Renal cortex interstitium (tissue), 15 donors: ENCODE measurements at places on chromosomes 1 and 21. TPM values are rescaled to one million over a fixed set of nuclear protein-coding genes. Genes with fewer than 3 reads are reported as not detected.

PLEKHN1 gene
- polyA plus RNA-seq: 0.20 TPM

DNA sequence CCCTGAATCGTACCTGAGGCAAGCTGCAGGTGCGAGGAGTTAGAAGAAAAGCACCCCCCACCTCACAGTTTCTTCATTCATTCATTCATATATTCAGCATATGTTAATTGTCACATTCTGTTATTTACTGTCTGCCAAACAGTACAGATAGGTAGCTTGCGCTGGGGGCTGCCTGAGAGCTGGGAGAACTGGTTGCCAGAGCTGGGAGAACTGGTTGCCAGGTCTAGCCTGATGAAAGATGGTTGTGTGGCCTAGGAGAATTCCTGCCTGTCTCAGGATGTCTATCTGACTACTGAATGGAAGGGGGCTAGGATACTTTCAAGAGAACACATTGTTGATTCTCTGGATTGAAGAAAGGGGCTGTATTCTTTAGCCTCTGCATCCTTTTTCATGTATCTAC is 225.9 kb upstream of the POU3F1 start:
- DNase-seq: no peak

- DNase-seq: no peak
Measured at GRCh38 chr1:67754526-67754920, 69.5 kb downstream of the GADD45A start.

DNA sequence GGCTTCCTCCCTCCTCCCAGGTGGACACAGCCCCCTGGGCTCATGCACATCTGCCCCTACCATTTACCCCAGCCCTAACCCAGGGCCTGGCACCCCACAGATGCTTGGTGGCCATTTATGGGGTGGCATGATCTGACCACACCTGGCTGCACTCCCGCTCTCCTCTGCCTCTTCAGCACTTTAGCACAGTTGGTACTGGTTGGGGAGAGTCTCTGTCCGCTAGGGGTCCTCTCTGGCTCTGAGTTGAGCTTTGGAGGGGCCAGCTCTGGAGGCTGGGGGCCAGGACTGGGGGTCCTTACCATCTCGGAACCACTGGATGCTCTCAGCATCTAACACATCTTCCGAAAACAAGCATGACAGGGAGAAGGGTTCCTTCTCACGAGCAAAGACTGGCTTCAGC is 17.4 kb downstream of the MYOM3 start:
- no peak for DNase-seq

TNFSF4 gene
- polyA plus RNA-seq: 1.9 TPM

OR2L2 gene
- 0.14 TPM for polyA plus RNA-seq

DNA sequence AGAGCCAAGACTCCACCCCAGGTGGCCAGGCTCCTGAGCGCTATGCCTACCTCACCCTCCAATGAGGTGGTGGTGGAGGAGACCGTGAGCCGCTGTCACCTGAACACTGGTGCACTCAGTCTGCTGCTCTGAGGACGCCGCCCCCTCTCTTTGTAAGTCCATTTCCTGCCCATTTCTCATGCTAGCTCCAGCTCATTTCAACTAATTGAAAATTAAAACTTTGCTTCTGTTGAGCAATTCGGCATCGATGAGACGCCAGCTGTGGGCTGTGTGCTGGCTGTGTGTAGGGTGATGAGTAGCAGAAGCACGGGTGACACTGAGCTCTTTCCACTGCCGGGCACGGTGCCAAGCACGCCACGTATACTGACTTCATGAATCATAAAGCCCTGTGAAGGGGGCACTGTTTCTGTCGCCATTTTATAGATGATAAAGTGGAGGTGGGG is 11.2 kb downstream of the TNFRSF1B start:
- DNase-seq: no peak

DNA sequence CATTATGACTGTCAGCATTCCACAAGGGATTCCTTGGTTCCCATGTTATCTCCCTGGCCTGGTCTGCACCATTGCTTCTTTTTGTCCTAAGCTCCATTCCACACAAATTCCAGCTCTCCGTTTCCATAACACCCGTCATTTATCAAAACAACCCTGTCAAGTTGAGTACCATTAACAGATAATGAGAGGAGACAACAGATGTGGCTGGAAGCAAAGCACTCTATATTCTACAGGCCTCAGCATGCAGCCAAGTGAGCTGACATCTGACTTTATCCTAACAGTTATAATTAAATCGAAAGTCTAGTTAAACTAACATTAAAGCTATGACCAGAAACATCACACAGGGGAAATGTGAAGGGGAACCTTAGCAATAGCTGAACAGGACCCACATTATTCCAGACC is 110.4 kb downstream of the RERE start:
- peak; percentile 59 for DNase-seq

GBP5 gene
- 0.84 TPM for polyA plus RNA-seq
